A549 treated with ZK216348 at 1 μM for 4 hours (cell line): ENCODE measurements at places on chromosomes 12 and 14. TPM values are rescaled to one million over a fixed set of nuclear protein-coding genes. Genes with fewer than 3 reads are reported as not detected.

The IL22 gene
- total RNA-seq = not detected in 5 replicates

The ACACB gene
- total RNA-seq = 7.9 to 10.6 TPM (median 10.0 TPM) in 5 replicates

The ZFHX2 gene
- 0.85 to 1.8 TPM (median 1.3 TPM) in 5 replicates for total RNA-seq

The TCL1B gene
- not detected in 5 replicates for total RNA-seq

The COX8C gene
- not detected in 5 replicates for total RNA-seq

The C2CD5 gene
- 9.7 to 14.1 TPM (median 13.5 TPM) in 5 replicates for total RNA-seq

The ARHGEF25 gene
- total RNA-seq = 4.1 to 7.7 TPM (median 6.0 TPM) in 5 replicates
